ENCODE measurements at places on chromosomes 7 and 10.
A peak's percentile ranks its signal among the peaks of the same experiment; 100 is the strongest.

GRCh38 chr7:24441314-24442027 is 131.8 kb upstream of the PALS2 start:
- no peak for DNase-seq

- no peak for DNase-seq
These were observed 70.6 kb downstream of the MCMBP start for GRCh38 chr10:119801998-119802538.

GRCh38 chr7:7352845-7353244 is 170.5 kb downstream of the C1GALT1 start:
- no peak for DNase-seq

DNA sequence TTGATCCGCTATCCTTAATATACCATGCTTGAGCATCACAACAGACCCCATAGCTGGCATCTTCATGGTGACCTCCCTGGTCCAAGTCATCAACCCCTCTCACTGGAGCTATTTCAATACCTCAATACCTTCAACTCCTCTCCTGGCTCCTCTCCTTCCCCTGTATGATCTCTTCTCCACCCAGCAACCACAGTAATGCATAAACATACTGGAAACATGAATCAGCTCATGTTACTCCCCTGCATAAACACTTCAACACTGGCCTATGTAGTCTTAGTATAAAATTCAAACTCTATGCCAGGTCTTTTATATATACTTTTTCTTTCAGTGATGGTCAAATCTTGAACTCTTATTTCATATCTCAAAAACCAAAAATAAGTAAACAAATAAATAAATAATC is 31.8 kb upstream of the TMEM273 start:
- peak; percentile 12 for DNase-seq

- no peak for DNase-seq
These were observed 33.7 kb downstream of the PRKAG2 start for GRCh38 chr7:151843181-151843580.

GRCh38 chr7:120691915-120692314 is 166.0 kb downstream of the TSPAN12 start:
- DNase-seq = no peak

GRCh38 chr7:90599038-90599437 is 2.9 kb downstream of the CDK14 start:
- DNase-seq = no peak

- no peak for DNase-seq
These were observed 3.4 kb downstream of the TLX1 start for GRCh38 chr10:101134299-101135127.

GRCh38 chr10:31961277-31962074 is 32.8 kb upstream of the ARHGAP12 start:
- DNase-seq = peak; percentile 31

GRCh38 chr10:88500656-88501055 is 82.5 kb downstream of the RNLS start:
- DNase-seq = no peak

DNA sequence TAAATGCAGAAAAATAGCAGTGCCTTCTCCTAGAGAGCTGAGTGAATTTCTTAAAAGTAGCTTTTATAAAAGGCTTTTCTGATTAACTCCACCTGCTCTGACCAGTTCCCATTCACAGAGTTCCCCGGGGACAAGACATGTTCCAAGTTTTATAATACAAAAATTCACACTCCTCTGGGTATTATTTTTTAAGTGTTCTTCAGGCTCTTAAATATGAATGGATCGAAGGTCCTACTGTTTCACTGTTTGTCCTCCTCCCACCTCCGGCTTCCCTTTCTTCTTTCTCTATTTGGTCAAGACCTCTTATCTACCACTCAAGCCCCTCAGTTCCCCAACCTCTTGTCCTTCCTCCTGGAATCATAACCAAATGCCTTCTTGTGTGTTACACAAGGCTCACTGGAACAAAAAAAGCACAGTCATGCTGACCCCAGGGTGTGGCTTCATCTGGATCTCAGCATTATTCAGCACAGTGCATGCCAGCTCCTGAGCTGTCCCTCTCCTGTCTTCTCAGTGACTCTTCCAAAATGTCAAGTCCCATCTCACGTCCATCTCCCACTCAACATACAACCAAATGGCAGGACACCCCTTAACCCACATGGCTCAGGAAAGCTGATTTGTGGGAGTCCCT is 222.4 kb downstream of the SORCS1 start:
- DNase-seq = no peak

DNA sequence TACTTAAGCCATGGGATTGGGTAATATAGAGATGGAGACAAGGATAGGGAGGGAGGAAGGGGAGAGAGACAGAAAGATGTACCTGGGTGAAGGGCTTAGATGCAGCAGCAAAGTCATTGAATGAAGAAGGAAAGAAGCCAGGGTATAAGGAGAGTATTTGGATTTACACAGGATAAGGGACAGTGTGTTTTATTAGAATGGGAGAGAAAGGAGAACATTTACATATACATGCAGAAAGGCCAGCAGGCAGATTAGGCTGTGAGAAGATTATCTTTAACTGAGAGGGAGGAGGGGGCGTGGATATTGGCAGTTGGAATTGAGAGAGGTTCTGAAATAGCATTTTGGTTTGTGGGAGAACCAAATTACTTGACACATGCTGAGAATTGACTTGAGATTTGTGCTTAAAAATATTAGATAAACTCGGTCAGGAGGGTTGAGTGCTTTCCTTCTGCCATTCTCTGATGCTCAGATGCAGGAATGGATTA is 161.5 kb upstream of the ZNF804B start:
- DNase-seq = no peak

DNA sequence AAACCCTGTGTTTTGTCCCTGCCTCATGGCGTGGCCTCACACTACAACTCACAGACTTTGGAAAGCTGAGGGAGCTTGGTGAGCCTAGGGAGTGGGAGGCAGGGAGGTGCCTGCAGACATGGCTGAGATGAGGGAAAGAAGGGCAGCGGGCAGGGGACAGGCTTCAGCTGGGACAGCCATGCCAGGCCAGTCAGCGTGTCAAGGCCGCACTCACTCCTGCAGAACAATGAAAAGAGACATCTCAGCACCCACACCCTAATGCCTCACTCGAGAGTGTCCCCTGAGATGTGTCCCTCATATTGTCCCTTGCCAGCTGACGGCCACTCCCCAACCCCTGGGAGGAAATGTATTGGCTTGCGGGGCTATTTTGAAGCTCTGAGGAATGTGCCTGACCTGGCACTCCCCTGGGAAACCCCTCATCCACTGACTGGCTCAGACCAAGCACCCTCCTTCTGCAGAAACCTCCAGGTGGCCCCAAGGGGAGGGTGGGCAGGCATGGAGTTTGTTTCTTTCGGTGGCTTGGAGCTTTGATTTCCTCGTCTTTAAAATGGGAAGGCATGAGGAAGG is 31.6 kb downstream of the SH3PXD2A start:
- DNase-seq = no peak

- DNase-seq = no peak
These were observed 26.2 kb upstream of the EXOC6 start for GRCh38 chr10:92822060-92822634.

DNA sequence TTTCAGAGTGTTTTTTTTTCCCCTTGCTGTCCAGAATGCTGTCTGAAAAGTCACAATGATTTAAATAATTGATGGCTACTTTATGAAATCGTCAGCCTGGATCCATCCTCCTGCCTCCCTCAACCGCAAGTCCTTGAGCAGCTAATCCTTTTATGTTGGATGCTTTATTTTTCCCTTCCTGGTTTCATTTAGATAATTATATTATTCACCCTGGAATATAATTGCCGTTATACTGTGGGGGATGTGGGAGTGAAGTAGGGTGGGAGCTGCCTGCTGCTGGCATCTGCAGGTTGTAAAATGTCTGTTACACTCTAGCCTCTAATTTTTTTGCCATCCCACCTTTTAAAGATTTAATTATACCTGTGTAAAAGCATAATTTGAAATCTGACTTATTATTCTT is 290.5 kb upstream of the LRGUK start:
- no peak for DNase-seq

GRCh38 chr10:83954193-83954799 is 185.0 kb upstream of the GHITM start:
- no peak for DNase-seq

DNA sequence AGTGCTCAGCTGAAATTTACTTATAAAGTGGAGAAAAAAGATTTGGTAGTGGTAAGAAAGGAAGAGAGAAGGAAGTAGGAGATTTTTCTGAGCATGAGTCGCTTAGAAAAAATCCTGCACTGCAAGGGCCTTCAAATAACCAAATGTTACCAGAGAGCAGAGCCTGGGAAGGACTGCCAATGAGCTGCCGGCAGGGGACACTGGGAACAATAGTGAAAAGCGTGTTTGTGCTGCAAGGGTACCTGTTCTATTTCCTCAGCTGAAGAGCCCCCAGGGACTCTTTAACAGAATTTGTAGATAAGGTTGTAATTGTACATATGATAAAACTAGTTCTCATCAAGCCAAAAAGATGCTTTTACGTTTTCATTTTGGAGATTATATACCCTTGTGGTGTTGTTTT is 696.3 kb upstream of the C7orf33 start:
- DNase-seq = no peak

- DNase-seq = no peak
These were observed 142.5 kb upstream of the PRKCQ start for GRCh38 chr10:6722616-6723004.

- DNase-seq = no peak
These were observed 83.4 kb upstream of the FAM3C start for GRCh38 chr7:121479466-121479865.

DNA sequence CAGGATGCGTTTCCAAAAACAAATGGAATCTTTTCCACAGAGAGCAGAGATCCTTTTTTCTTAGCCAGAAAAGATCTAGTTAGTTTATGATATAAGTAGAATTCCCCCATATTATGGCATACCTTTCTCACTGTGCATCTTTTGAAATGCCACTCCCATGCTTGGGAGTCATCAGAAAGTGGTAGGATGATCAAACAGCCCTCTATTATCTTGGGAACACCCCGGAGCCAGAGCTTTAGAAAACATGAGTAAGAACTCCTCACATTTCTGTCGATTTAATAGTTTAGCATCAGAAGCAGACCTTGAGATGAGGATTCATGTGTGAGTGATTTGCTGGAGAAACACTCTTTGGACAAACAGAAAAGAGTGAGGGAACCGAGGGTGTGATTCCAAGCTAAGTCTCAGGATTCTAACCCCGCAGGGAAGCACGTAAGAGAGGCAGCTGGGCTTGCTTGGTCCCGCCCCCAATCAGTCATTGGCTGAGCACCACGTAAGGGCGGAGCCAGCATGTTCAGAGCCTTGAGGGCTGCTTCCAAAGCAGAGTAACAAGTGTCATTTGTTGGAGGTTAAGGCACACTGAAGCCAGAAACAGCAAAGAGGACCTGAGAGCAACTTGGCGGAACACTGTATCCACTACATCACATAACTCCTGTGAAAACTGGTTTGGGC is 43.7 kb upstream of the NXPH1 start:
- DNase-seq = no peak

- no peak for DNase-seq
These were observed 17.1 kb downstream of the EIF4H start for GRCh38 chr7:74191231-74191630.

DNA sequence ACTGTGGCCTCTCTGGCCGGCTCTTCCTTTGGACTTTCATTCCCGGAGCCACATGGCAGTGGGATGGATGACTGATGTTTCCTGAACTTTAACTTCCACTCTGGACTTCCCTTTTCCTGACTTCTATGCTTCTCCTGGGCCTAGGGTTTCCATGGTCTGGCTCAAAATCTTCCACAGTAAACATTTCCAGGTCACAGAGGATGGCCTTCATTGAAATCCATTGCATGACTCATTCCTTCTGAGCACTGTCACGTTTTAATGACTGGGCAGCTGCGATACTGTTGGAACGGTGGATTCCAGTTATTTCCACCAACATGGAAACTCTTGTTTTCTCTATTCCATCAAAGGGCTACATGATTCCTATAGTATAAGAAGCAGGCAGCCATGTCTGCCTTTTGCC is 24.4 kb upstream of the ZNF273 start:
- no peak for DNase-seq

DNA sequence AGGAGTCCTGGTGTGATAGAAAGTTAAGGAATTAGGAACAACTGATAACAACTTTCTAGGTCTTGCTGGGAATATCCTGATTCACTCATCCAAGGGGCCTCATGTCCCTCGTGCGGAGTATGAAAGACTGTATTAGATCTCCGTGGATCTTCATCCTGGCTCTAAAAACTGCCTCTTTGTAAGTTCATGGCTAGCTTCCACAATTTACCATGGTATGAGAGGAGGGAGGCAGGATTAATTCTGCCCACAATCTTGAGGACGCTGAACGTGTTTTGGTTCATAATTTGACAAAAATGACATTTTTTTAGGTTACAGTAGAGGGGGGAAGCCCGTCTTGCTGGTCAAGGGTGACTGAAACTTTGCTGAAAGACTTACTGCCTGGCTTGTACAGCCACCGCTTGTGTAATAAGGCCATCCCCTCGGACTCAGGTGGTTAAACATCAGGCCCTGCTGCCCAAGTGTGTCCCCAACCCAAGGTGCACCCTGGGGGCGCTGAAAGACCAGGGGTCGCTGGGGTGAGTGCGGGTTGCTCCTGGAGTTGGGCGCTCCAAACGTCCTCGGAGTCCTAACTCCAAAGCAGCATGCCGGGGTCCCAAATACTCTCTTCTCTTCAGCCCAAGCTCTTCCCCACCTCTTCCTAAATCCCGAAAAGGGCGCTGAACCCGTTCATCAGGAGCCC is 733 bp downstream of the HIBADH start:
- DNase-seq = no peak

DNA sequence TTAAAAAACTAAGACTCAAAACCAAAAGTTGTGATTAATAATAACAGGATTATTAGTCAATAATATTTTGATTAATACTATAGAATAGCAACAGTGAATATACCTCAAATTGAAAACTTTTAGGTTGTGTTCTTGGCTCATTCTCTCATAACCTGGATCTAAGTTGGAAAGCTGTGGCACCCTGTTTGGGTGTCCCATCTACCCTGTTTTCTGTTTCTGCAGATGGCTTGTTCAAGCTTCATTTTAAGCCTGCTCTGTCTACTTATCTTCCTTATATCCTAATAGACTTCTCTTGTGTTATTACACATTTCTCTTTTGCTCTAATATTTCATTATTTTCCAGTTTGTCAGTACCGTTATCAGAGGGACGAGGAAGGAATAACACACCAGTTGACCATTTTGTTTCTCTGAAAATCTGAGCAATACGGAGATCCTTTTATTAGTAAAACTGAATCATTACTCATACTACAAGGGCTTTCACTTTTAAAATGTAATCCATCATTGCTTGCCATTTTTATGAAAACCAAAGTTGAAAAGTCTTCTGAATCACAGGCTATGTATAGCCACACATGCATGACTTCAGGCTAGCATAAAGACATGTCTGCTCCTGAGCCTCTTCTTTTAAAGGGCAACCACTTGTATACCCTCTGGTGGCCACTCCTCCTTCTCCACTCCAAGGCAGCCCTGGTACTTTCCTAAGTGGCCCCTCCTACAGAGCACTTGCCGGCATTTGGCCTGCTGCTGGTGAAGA is 22.3 kb downstream of the COX15 start:
- no peak for DNase-seq

- DNase-seq = no peak
These were observed 37.2 kb downstream of the ERLIN1 start for GRCh38 chr10:100148353-100149211.

GRCh38 chr10:24446739-24447138 is 237.8 kb downstream of the KIAA1217 start:
- no peak for DNase-seq

Data from AG04449 (cell line).